ENCODE measurements at places on chromosomes 13 and 19.

DNA sequence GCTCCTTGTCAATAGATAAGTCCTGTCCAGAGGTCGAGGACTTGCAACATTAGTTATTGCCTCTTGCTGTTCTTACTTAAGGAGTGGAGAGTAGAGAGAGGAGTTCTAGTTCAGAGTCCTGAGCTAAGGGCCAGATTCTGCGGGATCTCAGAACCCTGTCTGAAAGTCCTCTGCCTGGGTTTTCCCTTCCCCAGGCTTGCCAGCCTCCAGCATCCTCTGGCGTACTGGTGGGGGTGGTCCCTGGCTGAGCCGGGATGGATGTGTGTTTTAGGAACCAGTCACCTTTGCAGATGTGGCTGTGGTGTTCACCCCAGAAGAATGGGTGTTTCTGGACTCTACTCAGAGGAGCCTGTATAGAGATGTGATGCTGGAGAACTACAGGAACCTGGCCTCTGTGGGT, 26.0 kb downstream of the ZNF333 start:
- no peak for DNase-seq

- no peak for DNase-seq
Measured at GRCh38 chr13:94201022-94201421, 278.5 kb downstream of the DCT start.

- DNase-seq: peak; percentile 64
Measured at GRCh38 chr13:20182231-20182846, 10.4 kb downstream of the GJB2 start.

DNA sequence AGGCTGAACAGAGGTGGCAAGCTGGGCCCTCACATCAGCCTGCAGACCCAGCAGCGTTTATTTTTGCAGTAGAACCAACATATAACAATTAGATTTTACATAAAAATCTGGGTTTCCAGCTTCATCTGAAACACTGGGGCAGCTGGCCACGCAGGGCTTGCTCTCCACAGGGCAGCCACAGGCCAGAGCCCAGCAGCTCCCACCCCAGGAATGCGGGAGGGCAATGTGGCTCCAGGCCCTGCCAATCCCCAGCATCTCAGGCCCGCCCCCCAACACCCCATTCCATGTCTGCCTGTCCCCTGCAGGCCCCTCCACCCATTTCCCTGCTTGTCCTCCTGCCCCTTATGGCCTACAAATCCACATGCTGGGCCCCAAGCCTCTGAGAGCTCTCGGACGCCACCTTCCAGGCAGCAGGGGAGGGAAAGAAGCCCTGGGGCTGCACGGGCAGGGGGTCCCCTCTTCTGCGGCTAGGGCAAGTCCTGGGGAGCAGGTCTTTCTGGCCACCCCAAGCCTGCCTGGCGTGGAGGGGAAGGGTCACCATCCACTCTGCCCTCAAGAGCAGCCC, 15.0 kb upstream of the VSTM2B start:
- no peak for DNase-seq

GRCh38 chr13:48631441-48631840, 22.3 kb upstream of the CYSLTR2 start:
- no peak for DNase-seq

DNA sequence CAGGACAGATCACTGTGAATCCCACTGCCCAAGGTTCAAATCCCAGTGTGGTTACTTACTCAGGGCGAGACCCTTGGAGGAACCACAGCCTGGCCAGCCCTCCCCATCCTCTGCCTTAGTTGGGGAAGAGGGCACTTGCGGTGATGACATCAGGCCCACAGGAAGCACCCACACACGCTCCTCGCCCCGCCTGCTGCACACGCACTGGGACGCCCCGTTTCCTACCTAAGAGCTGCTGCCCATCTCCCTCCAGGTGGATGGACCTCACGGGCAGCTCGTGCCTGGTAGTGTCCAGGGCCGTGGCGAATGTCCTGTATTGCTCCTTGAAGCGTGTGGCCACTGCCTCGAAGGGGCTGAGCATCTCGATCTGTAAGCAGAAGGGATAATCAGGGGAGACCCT, 19.6 kb downstream of the HAUS8 start:
- DNase-seq: no peak

- no peak for DNase-seq
Measured at GRCh38 chr13:113654591-113655345, 3.2 kb downstream of the ATP4B start.

GRCh38 chr19:44447916-44448674, at the start of gene ZNF229:
TSS of gene ZNF229 (minus strand) at chr19:44448472. CDS start at chr19:44442847, 5,625 bp downstream.
- peak; percentile 94 for DNase-seq

DNA sequence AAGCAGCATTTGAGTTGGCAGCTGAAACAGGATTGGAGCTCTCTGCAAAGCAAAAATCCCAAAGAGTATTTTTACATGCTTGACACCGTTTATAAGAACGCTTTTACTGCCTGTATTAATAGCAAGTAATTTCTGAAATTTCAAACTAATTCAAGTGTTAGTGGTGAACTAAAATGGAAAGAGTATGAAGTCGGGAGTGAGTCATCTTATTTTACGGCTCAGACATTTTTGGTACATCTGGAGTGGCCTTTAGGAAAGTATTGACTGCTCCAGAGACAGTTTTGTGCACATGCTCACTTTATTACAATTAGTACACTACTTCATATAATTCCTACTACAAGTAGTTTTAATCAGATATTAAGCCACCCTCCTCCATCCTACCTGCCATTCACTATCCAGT, 167.4 kb downstream of the SLITRK6 start:
- no peak for DNase-seq

DNA sequence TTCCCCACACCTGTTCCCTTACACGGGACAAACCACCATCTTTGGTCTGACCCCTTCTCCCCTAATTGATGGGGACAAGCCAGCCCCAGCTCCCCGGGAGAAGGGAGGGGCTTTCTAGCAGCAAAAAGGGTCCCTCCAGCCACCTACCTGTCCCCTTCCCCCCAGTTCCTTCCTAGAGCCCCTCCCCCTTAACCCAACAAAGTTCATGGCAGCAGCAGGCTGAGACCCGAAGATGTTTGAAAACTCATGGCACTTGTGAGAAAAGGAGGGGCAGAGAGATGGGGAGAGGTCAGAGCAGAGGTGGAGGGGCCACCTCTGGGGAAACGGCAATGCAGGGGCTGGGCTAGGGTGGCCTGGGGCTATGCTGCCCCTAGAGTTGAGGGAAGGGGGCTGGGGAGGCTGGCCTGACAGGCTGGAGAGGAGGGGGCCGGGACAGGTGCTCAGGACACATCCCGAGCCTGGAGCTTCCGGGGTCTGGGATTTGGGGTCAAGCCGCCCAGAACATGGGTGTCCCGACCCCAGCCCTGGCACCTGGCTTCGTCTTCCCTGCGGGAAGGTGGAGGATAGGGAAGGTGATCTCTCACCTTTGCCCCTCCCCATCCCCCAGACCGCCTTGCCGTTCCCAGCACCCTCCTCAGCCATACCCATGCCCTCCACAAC, 12.5 kb upstream of the ASF1B start:
- DNase-seq: no peak

DNA sequence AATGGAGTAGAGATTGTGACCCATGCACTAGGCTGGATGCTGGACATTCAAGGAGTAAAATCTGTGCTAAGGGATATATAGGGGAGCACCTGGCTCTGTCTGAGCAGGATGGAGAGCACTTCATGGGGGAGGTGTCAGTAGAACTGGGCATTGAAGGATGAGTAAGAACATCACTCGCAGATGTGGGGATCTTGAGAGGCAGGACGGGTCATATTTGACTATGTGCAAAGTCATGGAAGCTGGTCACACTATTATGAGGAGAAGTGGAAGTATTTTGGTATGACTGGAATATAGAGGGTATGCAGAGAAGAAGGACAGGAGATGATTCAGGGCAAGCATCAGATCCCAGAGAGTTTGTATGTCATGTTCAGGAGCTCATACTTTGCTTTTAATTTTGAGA, 62.9 kb upstream of the PCDH8 start:
- no peak for DNase-seq

DNA sequence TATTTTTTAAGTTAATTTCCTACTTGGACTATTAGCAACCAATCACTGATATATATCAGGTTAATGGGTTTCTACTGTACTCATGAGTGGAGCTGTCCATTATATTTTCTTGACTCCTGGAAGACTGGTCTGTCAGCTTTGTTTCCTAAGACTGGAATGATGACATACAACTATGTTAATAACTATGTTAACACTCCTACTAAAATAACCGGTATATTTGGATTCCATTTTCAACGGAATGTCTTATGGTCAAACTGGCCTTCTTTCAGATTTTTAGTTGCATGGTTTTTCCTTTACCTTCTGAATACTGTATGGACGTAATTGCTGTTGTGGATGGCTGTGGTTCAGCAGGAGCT, 45.8 kb upstream of the GPI start:
- no peak for DNase-seq

GRCh38 chr19:50003810-50004419, 21.3 kb downstream of the VRK3 start:
- peak; percentile 97 for DNase-seq

- peak; percentile 17 for DNase-seq
Measured at GRCh38 chr19:46674416-46675178, 13.6 kb upstream of the DACT3 start.

GRCh38 chr13:62085337-62086229, 669.9 kb upstream of the PCDH20 start:
- no peak for DNase-seq

- DNase-seq: no peak
Measured at GRCh38 chr19:51615991-51616390, 14.2 kb downstream of the SIGLEC5 start.

DNA sequence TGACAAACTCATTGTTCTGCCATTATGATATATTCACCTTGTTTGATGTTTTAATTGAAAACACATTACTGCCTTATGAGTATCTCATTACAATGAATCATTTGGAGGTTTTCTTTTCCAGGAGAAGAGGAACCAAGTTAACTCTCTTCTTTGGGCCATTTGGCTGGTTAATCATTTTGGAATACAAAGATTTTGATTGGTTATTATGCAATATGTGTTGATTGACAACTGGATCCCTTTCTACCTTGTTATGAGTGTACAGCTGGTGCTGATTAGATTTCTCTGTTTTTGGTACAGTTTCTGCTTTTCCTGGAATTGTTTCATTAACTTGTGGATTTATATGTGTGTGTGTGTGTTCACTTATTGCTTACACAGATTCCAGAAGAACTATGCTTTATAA, 49.2 kb upstream of the RGCC start:
- no peak for DNase-seq

DNA sequence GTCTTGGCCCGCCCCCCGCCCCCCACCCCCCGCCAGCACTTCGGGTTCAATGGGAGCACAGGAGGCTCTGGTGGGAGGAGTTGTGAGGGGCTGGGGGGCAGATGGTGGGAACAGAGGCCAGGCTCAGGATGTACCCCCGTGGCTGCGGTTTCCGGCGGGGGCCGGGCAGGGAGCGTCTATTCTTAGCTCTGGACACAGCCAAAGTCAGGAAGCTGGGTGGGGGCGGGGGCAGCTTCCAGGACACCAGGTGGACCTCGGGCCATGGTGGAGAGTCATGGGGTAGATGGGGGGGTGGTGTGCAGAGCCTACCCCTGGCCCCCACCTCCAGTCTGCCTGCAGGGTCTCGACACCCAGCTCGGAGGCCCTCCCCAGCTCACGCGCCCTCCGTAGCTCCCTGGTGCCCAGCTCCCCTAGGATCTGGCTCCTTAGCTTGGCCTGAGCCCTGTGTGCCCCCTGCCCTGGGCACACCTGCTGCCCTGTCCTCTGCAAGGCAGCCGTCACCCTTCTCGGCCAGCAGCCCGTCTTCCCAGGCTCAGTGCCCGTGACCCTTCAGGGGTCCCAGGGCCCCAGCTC, 2.2 kb upstream of the TBXA2R start:
- DNase-seq: peak; percentile 46

GRCh38 chr13:44854313-44855060, 134.8 kb downstream of the NUFIP1 start:
- DNase-seq: no peak

DNA sequence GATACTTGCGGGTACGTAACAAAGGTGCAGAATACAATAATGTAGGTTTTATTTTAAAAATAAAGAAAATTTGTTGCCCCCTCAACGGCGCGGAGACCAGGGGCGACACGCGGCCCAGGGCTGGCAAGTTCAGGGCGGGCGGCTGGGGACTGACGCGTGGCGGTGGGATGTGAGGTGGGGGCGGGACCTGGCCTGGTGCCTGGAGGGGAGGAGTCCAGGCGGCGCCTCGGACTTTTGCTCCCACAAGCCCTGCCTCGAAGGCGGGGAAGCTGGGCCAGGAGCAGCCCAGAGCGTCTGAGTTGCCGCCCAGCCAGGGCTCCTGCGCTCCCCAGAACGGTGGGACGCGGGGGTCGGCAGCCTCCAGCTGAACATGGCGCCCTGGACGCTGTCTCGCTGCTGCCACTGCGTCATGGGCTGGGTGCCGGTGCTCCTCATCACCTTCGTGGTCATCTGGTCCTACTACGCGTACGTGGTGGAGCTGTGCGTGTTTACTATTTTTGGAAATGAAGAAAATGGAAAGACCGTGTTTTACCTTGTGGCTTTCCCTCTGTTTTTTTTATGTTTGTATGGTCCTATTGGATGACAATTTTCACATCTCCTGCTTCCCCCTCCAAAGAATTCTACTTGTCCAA, 1122.8 kb upstream of the ATXN8OS start:
- DNase-seq: no peak

GRCh38 chr13:111251646-111252445, 68.6 kb upstream of the TEX29 start:
- DNase-seq: peak; percentile 74

- no peak for DNase-seq
Measured at GRCh38 chr19:53988981-53989380, 2.5 kb upstream of the CACNG6 start.
